ENCODE measurements at places on chromosomes 6 and 20.

DNA sequence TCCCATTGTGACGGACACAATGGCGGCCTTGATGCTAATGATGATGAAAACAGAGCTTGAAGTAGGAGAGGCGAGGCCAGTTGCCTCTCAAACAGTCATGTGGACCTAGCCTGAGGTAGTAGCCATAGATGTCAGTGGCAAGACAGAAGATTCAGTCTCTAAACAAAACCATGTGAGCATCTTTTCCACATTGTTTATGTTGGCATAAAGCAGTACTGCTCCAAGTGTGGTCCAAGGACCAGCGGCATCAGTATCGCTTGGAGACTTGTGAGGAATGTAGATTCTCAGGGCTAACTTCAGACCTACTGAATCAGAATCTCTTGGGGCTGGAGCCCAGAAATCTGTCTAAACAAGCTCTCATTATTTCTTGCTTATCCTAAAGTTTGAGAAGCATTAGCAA is 312.8 kb upstream of the JAG1 start:
- DNase-seq = no peak

GRCh38 chr20:19301843-19302242 is 89.4 kb downstream of the SLC24A3 start:
- no peak for DNase-seq

DNA sequence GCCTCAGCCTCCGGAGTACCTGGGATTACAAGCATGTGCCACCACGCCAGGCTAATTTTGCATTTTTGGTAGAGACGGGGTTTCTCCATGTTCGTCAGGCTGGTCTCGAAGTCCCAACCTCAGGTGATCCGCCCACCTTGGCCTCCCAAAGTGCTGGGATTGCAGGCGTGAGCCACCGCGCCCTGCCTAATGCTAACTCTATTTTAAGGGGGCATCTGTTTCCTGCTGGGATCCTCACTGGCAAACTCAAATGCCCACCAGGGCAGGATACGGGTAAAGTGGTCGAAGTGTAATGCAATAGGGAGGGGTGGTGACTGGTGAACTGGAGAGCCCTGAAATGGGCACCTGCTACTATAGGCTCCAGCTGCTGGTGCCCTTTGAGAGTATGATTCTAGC is 131.9 kb upstream of the ZNF217 start:
- no peak for DNase-seq

DNA sequence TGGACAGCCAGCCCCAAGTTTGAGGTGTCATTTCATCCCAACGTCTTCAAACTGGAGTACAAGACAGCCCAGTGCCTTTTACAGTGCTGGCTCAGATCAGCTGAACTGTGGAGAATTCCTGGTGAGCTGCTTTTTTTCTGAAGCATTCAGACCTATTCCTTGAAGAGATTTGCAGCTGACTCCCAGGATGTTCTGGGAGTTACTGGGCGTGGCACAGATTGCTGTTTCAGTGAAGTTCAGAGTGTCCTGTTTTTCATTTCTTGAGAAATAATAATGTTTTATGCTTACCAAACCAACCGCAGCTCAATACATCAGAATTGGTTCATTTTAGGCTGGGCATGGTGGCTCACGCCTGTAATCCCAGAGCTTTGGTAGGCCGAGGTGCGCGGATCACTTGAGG is 33.4 kb upstream of the SRPK1 start:
- no peak for DNase-seq

DNA sequence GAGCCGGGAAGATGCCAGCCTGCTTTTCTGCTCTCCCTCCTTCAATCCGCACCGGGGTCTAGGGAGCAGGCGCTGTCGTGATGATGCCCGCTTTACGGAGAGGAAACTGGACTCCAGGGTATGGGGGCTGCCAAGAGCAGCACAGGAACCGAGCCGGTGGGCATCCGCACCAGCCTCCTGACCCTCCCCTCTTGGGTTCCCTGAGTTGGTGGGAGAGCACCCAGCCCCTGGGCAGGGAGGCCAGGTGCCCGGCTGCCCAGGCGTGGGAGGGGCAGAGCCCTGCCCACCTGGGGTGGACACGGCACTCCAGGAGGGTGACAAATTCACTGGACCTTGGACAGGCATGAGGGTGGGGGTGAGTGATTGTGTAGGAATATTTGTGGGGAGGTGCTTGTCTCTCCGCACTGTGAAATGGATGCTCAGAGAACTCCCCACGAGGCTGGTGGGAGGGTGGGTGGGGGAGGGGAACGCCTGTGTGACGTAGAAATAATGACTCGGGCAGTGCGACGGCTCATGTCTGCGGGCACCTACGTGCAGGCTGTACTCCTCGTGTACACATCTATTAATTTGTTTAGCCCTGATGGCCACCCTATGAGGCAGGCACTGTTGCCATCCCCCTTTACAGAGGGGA is 173.4 kb downstream of the BMP7 start:
- no peak for DNase-seq

- DNase-seq = no peak
Measured at GRCh38 chr6:144715344-144715743, 430.2 kb downstream of the UTRN start.

- no peak for DNase-seq
Measured at GRCh38 chr6:8941577-8941976, 506.2 kb upstream of the SLC35B3 start.

DNA sequence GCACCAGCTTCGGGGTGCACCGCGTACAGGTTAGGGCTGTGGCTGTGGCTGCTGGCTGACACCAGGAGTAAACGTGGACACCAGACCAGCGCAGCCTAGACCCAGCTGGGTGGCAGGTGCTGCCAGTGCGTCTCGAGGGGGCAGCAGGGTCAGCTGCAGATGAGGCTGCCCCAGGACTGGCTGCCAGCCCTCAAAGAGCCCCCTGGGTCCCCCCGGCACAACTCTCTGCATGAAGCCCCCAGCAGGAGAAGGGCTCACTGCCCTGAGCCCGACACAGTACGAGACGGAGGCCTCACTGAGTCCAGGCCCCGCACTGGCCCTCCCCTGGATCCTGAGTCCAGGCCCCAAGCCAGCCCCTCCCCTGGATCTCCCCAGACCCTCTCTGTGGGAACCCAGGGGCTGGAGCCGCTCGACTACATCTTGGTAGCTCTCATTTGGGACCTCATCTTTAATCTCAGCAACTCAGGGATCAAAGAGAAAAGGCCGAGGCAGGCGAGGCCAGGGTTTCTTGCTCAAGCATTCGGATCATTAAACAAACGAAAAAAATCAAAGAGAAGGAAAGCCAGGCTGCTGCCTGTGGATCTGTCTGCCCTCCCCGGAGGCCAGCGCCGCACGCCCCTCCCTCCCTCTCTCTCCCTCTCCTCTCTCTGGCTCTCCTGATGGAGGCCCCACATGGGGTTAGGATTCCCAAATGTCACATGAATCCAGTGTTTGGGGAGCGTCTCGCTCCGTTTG is 7.0 kb upstream of the NKAIN4 start:
- DNase-seq = no peak

GRCh38 chr20:41040855-41041254 is 12.2 kb downstream of the TOP1 start:
- DNase-seq = no peak

DNA sequence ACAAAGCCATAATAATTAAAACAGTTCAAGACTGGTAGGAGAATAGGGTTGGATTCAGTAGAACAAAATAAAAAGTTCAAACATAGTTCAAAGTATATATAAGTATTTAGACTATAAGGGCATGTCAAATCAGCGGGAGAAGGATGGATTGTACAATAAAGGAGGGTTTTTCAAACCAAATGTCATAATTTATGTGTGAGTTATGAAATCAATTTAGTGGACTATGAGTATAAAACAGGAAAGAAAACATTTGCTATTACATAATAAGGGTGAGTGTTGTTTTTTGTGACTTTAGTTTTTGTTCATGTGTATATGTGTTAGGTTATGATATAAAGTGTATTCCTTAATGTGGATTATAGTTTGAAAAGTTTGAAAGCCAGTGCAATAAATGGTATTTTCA is 10.6 kb downstream of the ORC3 start:
- DNase-seq = no peak

DNA sequence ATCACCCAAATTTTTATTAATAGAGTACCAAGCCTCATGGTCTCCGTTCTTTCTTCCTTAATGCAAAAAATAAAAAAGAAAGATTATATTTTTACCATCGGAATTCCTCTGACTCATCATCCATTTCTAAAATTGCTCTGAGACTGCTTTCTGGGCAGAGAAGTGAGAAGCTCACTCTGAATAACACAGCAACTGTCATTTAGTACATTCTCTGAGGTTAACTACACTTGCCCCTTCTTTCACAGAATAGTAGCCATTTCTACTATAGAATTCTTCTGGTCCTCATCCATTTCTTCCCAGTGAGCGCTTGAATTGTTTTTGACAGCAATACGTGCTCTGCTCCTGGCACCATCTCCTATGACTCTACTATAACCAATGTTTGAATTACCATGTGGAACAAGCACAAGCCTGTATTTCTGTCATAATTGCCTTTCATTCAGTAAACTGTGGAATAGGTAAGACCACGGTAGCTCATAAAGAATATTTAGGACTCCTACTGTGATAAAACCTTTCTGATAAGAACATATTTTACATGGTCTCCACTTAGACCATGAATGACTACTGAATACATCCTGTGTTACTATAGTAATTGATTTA is 435.5 kb upstream of the NRSN1 start:
- DNase-seq = no peak

GRCh38 chr6:130453230-130453629 is 87.4 kb downstream of the TMEM200A start:
- DNase-seq = peak; percentile 54

GRCh38 chr6:139939189-139939979 is 564.9 kb upstream of the CITED2 start:
- DNase-seq = no peak
